Activated T-helper 9 cell treated with anti-CD3 and anti-CD28 coated beads, Interleukin-2, amount 50 U/mL, for 16 hours (primary cell): ENCODE measurements at places on chromosomes 1 and 21.

- DNase-seq: no peak
Observed at GRCh38 chr1:163381487-163382184, 59.9 kb downstream of the NUF2 start.

DNA sequence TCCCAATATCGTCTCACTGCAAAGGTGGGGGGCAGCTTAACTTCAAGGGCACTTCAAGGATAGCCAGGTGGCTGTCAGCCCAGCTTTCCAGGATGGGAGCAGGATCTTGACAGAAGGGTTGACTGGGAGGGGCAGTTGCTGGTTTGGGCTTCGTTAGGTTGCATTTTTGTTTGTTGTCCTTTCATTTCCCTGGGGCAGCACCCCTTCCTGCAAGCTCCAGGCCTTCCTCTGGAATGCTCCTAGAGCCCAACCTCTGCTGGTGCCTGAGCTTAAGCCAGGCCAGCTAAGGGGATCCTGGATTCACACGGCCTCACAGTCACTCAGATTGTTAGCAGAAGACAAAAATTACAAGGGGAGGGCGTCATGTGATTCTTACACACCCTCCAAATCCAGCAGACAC lies 4.1 kb upstream of the OLIG2 start:
- DNase-seq: no peak

- DNase-seq: no peak
Observed at GRCh38 chr1:60224523-60224922, 151.0 kb upstream of the C1orf87 start.

- DNase-seq: no peak
Observed at GRCh38 chr1:111864862-111865261, 109.2 kb downstream of the DDX20 start.

DNA sequence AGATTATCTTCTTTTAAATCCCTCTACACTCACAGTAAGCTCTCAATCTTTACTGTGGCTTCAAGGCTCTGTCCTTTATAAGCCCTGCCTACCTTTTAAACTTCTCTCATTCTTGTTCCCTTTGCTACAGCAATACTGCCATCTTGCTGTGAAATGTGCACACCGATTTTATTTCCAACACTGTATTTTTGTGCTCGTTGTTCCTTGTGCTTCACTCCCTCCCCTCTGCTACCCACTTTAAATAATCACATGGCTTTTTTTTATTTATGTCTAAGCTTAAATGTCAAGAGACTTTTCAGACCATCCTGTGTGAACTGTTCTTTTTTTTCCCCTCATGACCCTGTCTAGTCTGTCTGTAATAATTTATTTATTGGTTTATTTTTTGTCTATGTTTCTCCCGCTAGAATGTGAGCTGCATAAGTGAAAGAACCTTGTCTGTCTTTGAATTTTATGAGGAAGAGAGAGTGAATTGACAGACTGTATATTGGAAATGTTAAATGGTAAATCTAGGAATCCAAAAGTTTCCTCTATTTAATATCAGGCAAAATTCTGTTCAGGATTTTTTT lies 45.7 kb downstream of the ABCD3 start:
- no peak for DNase-seq

DNA sequence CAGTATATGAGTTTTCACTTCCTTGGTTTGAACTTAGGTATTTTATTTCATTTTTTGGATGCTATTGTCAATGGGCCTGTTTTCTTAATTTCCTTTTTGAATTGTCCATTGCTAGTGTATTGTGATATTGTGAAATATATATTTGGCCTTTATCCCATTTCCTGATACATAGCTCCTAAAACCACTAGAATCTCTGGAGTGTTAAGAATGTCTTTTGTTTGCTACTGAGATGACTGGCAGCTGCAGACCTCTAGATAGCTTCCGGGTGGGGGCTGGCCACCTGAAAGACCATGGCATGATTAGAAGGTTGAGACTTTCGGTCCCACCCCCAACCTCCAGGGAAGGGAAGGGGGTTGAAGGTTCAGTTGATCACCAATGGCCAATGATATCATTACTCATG lies 245.4 kb downstream of the KCNJ6 start:
- no peak for DNase-seq

GRCh38 chr1:205497351-205497750 lies 7.1 kb upstream of the CDK18 start:
- DNase-seq: no peak

DNA sequence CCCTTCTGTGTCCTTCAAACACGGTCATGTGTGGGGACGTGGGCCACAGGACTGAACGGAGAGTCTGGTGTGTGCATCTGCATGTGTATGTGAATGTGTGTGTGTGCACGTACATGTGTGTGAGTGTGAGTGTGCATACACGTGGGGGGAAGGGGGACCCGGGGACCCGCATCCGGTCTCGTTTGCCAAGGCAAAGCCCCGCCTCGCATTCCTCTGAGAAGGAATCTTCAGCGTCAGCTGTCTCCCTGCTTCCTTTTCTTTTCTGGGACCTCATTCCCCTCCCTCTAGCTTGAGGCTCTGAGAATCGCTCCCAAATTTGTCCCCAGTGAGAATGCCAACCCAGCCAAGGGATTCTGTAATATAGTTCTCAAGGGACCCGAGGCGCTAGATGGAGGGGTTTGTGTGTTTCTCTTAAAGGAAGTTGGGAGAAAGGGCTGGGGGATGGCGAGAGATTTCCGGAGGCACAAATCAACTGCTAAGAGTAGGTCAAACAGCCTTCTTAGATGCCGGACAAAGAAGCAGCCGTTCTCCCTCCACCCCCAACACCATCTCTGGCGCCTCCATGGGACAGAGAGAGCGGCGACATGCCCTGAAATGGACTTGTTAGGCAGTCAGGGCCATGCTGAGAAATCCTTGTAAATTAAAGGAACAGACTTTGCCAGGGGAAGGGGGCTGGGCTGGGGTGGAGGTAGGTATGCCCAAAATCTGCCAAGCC lies 6.6 kb downstream of the IFFO2 start:
- DNase-seq: no peak

GRCh38 chr1:112549590-112549989 lies 40.8 kb downstream of the WNT2B start:
- DNase-seq: no peak

- DNase-seq: no peak
Observed at GRCh38 chr1:229666585-229666984, 40.5 kb downstream of the URB2 start.

DNA sequence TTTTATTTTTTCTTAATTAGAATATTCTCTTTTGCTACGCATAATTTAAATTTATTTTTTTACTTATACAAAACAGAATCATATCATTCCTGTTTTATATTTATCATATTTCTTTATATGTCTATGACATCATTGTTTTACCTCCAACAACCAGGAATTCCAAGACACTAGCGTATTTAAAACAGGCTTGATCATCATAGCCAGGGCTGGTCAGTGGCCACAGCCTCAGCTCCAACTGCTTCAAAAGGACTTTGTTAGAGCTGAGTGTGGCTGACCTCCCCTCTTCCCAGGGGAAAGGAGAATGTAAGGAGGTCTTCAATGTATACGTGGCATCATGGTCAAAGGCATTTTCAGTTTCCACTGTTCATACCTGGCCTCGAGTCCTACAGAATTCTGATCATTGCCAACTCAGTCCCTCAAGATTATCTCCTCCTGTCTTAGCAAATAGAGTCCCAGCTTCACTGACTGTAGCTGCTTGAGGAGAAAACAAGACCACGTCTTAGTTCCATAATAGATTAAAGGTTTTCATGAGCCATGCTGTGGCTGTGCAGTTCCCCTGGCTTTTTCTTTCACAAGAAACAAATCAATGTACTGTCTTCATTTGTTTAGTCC lies 444.0 kb downstream of the PTPRC start:
- no peak for DNase-seq

GRCh38 chr1:54583307-54583686 lies 35.3 kb downstream of the ACOT11 start:
- DNase-seq: no peak

GRCh38 chr1:183702087-183702812 lies 49.1 kb upstream of the APOBEC4 start:
- no peak for DNase-seq

DNA sequence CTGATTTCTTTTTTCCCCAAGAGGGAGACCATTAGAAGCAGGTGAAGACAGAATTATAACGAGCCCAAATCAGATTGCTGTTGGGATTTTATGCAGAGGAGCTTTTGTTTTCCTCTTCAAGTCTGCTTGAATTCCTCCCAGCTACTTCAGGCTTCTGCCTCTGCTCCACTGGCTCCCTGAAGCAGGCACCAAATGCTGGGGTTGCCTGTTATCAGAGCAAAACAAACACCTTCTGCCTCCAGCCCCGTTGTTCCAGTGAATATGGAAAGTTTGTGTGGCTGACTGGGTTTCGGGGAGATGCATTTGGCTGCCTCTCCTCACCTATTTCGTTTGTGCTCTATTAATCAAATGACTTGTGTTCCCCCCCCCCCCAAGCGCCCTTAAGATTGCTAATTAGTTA lies 209.2 kb downstream of the URB2 start:
- DNase-seq: no peak

DNA sequence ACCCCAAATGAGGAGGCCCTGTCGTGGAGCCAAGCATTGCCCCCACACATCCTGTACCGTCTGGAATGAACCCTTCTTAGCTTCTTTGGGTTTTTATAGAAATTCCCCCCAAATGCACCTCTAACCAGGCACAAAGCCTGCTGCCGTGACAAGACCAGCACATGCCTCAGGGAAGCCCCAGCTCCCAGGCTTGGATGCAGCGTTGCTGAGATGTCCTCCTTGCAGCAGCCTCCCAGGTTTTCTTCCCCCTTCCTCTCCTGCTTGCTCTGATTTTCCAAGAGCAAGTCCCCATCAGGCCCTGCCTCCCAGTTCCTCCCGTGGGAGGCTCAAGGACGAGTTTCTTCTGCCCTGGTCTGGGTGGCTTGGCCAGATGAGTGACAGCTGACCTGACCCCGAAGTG lies 119.0 kb upstream of the VAMP3 start:
- no peak for DNase-seq

DNA sequence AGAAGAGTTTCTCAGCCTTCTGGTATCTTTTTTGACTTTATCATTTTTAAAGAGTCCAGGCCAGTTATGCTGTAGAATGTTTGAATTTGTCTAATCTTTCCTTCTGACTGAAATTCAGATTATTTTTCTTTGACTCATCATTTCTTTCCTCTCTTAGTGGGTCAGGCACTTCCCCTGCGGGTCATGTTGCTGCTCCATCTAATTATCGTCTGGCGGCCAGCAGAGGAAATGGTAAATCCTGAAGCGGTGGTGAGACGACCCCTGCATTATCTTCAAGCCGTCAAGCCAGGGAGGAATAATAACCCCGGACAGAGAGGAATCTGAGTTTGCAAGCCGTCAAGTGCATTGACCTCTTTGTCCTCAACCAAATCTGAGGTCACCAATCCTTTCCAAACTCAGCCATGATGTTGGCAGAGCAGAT lies 102.1 kb downstream of the ADSS2 start:
- no peak for DNase-seq
